Motor neuron (in vitro differentiated cells): ENCODE measurements at places on chromosomes 1 and 21. TPM values are rescaled to one million over a fixed set of nuclear protein-coding genes. Genes with fewer than 3 reads are reported as not detected.

CFAP107 gene
- 0.49 and 1.5 TPM in 2 replicates for total RNA-seq

PPM1J gene
- total RNA-seq = 1.1 and 1.3 TPM in 2 replicates

PLPPR4 gene
- total RNA-seq = 13.4 and 13.7 TPM in 2 replicates

HRNR gene
- 0.14 and 0.21 TPM in 2 replicates for total RNA-seq

TRPM2 gene
- 0.19 and 0.35 TPM in 2 replicates for total RNA-seq

PER3 gene
- 3.5 and 4.3 TPM in 2 replicates for total RNA-seq

SMPDL3B gene
- total RNA-seq = 0.14 and 0.17 TPM in 2 replicates

CHML gene
- total RNA-seq = 43.0 and 44.3 TPM in 2 replicates

PTGER3 gene
- total RNA-seq = 31.7 and 33.9 TPM in 2 replicates

TAF1A gene
- 21.5 and 23.3 TPM in 2 replicates for total RNA-seq

PTGS2 gene
- total RNA-seq = 0.31 and 0.37 TPM in 2 replicates

SLC2A5 gene
- total RNA-seq = 0.32 and 0.51 TPM in 2 replicates

PTAFR gene
- total RNA-seq = 0.28 and 0.53 TPM in 2 replicates

CNIH4 gene
- total RNA-seq = 26.7 and 29.0 TPM in 2 replicates

PDE4B gene
- 43.2 and 44.5 TPM in 2 replicates for total RNA-seq

ACTN2 gene
- total RNA-seq = 0.55 and 1.2 TPM in 2 replicates

ERO1B gene
- total RNA-seq = 5.3 TPM in 2 replicates

MTARC2 gene
- not detected in 2 replicates for total RNA-seq

KIF17 gene
- total RNA-seq = 5.2 and 5.3 TPM in 2 replicates

ADGRB2 gene
- total RNA-seq = 3.7 and 4.3 TPM in 2 replicates

AGL gene
- 14.8 and 17.7 TPM in 2 replicates for total RNA-seq

MAN1C1 gene
- 2.7 and 3.7 TPM in 2 replicates for total RNA-seq

STUM gene
- 4.2 and 4.3 TPM in 2 replicates for total RNA-seq

UBL4B gene
- 0.14 and 0.25 TPM in 2 replicates for total RNA-seq

PGBD5 gene
- total RNA-seq = 10.5 and 10.6 TPM in 2 replicates

DIO1 gene
- 1.0 and 1.2 TPM in 2 replicates for total RNA-seq

ANGPTL1 gene
- 0.45 and 1.2 TPM in 2 replicates for total RNA-seq

NEGR1 gene
- 31.7 and 32.1 TPM in 2 replicates for total RNA-seq

CA6 gene
- 0.48 TPM in 1 of 2 replicates, not detected in the other for total RNA-seq

LRRN2 gene
- total RNA-seq = 0.72 and 2.4 TPM in 2 replicates

AMPD1 gene
- 0.28 TPM in 1 of 2 replicates, not detected in the other for total RNA-seq

IL20 gene
- not detected in 2 replicates for total RNA-seq

OR2T11 gene
- total RNA-seq = 0.05 and 0.21 TPM in 2 replicates

FAM131C gene
- 0.56 and 0.66 TPM in 2 replicates for total RNA-seq

EFCAB7 gene
- 27.9 and 29.5 TPM in 2 replicates for total RNA-seq

NHLH2 gene
- total RNA-seq = 0.30 and 0.43 TPM in 2 replicates

VASH2 gene
- total RNA-seq = 33.5 and 37.6 TPM in 2 replicates

FAM78B gene
- 6.2 and 6.7 TPM in 2 replicates for total RNA-seq
